ENCODE measurements at places on chromosomes 11 and 22.

GRCh38 chr11:83162377-83162776, 5.4 kb downstream of the PCF11 start:
- DNase-seq = no peak

- no peak for DNase-seq
Measured at GRCh38 chr22:47780281-47780875, 1017.9 kb downstream of the TBC1D22A start.

- DNase-seq = no peak
Measured at GRCh38 chr22:46352276-46352675, 16.8 kb downstream of the TRMU start.

- DNase-seq = no peak
Measured at GRCh38 chr22:30572840-30573593, 1.4 kb downstream of the GAL3ST1 start.

- DNase-seq = no peak
Measured at GRCh38 chr11:66287211-66287888, 1.6 kb downstream of the YIF1A start.
